KG1 (cell line): ENCODE measurements at places on chromosomes 5 and 9.

- DNase-seq: no peak
Observed at GRCh38 chr5:77305222-77305846, 94.9 kb downstream of the PDE8B start.

DNA sequence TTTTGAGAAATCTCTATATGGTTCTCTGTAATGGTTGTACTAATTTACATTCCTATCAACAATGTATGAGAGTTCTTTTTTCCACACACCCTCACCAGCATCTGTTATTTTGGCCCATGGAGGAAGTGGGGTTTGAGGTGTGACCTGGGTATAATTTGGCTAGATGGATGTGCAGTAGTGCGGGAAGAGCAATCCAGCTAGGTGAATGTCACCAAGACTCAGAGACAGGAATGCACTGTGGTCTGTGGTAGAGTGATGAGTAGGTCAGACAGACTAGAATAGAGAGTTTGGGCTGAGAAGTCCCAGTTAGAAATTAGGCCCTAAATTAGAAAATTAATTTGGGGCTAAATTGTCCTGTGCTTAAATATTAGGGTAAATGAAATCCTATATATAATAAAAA lies 32.8 kb upstream of the PIP5K1B start:
- DNase-seq: no peak

- DNase-seq: no peak
Observed at GRCh38 chr9:128408963-128409431, 11.7 kb upstream of the CERCAM start.

GRCh38 chr5:31939151-31939550 lies 235.0 kb downstream of the GOLPH3 start:
- no peak for DNase-seq

DNA sequence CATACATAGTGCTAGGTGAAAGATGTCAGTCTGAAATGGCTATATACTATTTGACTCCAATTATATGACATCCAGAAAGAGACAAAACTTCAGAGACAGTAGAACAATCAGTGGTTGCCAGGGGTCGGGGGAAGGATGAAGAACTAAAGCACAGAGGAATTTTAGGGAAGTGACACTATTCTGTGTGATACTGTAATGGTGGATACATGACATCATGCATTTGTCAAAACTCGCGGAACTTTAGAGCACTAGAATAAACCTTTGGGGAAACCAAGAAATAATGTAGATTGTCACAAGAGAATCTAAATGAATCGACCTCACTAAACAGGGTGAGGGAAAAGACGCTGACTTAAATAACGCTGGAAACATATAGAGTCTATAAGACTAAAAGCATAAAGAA lies 107.0 kb upstream of the RETREG1 start:
- DNase-seq: no peak

GRCh38 chr5:92822183-92822582 lies 758.8 kb downstream of the NR2F1-AS1 start:
- no peak for DNase-seq

- DNase-seq: no peak
Observed at GRCh38 chr5:30605693-30606268, 587.7 kb upstream of the CDH6 start.

DNA sequence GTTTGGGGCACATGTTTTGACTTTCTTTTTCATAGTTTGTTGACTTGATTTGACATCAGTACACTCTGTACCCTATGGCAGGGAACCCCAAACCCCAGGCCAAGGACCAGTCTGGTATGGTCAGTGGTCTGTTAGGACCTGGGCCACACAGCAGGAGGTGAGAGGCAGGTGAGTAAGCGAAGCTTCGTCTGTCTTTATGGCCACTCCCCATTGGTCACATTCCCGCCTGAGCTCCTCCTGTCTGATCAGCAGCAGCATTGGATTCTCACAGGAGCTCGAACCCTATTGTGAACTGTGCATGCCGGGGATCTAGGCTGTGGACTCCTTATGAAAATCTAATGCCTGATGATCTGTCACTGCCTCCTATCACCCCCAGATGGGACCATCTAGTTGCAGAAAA lies 88.0 kb downstream of the TENT4A start:
- DNase-seq: no peak

- DNase-seq: no peak
Observed at GRCh38 chr5:171435908-171436307, 16.5 kb downstream of the FGF18 start.

DNA sequence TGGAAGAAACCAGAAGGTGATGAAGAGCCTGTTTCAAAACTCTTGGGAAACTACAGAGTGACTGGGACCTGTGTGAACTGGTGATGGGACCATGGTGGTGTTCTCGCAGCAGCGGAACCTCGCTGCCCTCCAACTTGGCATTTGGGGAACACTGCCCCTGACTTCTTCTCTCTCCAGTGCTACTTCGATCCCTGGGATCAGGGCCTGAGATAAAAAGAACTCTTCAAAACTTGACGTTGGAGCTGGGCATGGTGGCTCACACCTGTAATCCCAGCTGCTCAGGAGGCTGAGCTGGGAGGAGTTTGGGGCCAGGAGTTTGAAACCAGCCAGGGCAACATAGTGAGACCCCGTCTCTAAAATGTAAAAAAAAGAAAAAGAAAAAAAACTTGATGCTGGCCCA lies 18.1 kb downstream of the PITX1 start:
- no peak for DNase-seq

GRCh38 chr5:127216898-127217675 lies 73.5 kb upstream of the MEGF10 start:
- no peak for DNase-seq

DNA sequence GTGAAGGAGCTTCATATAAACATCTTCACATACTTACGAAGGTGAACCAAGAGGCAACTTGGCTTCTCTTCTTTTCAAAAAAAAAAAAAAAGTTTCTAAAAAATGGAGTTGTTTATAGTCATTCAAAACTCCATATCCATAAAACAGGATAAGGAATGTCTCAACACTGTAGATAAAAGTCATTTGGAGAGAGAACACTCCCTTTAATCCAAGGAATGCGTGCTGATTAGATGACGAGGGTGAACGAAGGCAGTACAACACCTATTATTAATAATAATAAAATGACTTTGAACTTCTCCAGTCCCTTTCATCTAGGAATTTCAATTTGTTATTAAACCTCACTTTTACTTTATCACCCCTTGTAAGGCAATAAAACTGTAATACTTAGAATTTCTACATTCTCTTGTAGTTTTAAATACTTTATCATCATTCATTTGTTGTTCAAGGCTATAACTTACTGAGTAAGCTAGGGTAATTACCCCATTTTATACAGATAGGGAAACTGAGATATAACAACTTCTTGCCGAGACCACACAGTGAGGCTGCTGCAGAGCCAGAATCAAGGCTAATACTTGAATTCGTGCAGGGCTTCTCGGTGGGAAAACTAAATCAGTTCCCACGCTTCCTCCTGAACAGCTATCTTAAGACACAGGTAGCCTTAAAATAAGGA lies 377.1 kb downstream of the EFNA5 start:
- DNase-seq: no peak

- no peak for DNase-seq
Observed at GRCh38 chr9:112772551-112772950, 22.0 kb downstream of the SNX30 start.

GRCh38 chr9:32918628-32919027 lies 82.8 kb downstream of the APTX start:
- DNase-seq: no peak

GRCh38 chr9:19989213-19989612 lies 200.4 kb upstream of the SLC24A2 start:
- no peak for DNase-seq

DNA sequence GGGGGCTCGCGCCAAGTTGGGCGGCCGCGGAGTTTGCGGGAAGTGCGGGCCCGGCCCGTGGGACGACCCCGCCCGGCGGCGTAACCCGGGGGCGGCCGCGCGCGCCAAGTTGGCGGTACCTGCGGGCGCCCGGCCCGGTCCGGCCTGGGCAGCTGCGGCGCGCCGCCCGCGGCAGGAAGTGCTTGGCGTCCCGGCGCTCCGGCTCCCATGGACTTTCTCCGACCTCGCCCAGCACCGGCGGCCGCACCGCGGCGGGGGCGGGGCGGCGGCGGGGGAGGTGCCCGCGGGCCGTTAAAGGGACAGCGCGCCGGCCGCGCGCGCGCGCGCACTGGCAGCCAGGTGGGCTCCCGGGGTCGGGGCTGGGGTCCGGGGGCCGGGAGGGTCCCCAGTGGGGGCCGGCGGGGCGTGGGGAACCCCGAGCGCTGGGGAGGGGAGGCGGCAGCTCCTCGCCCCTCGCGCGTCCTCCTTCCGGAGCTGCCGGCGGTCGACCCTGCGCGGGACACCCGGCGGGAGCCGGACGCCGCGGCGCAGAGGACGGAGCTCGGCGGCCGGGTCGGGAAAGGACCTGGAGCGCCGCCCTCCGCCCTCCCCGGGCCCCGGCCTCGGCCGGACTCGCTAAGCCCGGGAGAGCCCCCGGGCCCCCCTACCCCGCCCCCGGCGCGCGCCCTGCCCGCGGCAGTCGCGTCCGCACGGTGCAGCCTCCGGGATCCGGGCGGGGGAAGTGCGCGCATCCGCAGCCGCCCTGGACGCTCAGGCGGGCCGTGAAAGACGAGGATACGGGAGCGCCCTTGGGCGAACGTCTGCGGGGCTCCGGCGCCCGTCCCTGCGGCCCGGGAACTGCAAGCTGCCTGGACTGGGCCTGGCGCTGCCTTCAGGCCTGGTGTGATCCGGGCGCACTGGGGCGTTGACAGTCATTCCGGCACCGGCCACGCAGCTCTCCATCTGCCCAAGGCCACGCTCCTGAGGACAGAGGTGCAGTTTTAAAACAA lies at the start of gene NACC2:
Gene NACC2, minus strand, starts transcription at position 220 of the 989 bp plus-strand sequence. CDS start 44,768 bp downstream, outside the sequence.
- no peak for DNase-seq

DNA sequence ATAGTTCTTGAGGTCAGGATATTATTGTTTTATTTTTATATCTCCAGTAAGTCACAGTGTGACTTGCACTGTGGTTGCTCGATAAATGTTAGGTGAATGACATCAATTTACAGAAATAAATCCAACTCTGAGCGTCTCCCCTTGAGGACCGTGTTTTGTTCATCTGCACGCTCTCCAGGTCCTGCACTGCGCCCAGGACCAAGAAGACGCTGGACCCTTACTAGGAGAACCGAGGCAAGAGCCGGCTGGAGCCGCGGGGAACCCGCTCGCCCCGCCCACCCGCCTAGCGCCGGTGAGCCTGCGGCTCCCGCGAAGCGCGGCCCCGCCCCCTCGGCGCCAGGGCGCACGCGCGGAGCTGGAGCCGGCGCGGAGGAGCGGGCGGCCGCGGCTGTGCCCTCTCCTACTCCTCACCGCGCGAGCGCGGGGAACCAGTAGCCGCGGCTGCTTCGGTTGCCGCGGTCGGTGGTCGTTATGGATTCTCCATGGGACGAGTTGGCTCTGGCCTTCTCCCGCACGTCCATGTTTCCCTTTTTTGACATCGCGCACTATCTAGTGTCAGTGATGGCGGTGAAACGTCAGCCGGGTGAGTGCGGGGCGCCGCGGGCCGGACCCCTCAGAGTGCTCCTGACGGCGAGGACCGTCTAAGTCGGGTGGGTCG lies at the start of gene TMEM38B:
Gene TMEM38B, plus strand, starts transcription at position 352 of the 658 bp plus-strand sequence. Its CDS starts 120 bp downstream, at position 472.
- DNase-seq: peak; percentile 73

GRCh38 chr9:132651259-132651658 lies 18.5 kb downstream of the DDX31 start:
- no peak for DNase-seq

- DNase-seq: no peak
Observed at GRCh38 chr5:180114304-180115003, 42.9 kb upstream of the RNF130 start.

- no peak for DNase-seq
Observed at GRCh38 chr5:169181814-169182213, 119.1 kb downstream of the SLIT3 start.

DNA sequence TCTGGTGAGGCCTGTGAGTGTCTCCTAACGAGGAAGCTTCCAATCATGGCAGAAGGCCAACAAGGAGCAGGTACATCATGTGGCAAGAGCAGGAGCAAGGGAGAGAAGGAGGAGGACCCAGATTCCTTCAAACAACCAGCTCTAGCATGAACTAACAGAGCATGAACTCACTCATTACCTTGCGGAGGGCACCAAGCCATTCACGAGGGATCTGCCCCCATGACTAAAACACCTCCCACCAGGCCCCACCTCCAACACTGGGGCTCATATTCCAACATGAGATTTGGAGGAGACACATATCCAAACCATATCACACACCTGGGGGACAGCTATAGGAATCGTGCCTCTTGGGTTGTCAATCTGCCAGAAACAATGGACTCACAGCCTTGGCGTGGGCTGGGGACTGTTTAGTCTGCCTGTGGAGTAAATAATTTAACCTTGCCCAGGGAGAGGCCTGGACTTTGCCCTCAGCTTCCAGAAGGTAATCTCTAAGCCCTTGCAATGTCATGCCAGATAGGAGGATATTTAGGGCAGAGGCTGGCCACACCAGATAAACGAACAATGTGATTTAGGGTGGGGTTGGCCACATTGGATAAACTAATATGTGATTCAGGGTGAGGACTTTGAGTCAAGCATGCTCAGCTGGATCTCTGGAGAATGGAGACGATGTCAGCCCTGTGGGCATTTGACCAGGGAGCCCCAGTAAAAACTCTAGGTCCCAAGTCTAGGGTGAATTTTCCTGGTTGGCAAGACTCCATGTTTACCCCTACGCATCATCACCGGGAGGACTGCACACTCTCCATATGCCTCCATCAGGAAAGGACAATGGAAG lies 13.6 kb upstream of the VDAC1 start:
- no peak for DNase-seq

GRCh38 chr9:137402746-137403145 lies 20.2 kb downstream of the EXD3 start:
- DNase-seq: no peak

DNA sequence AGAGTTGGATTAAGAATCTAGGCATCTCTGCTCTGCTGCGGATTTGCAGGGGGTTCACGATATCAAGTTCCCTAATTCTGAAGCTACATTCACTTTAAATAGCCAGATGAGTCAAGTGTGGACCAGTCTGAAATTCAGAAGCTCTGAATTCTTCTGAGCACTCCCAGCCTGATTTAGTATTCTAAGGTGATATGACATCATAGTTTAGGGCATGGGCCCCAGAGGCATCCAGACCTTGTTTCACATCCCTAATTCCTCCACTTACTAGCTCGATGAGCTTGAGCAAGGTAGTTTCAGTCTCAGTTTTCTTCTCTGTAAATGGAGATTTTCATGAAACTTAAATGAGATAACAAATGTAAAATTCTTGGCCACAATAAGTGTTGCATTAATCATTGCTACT lies 65.2 kb downstream of the TMEM167A start:
- DNase-seq: no peak

DNA sequence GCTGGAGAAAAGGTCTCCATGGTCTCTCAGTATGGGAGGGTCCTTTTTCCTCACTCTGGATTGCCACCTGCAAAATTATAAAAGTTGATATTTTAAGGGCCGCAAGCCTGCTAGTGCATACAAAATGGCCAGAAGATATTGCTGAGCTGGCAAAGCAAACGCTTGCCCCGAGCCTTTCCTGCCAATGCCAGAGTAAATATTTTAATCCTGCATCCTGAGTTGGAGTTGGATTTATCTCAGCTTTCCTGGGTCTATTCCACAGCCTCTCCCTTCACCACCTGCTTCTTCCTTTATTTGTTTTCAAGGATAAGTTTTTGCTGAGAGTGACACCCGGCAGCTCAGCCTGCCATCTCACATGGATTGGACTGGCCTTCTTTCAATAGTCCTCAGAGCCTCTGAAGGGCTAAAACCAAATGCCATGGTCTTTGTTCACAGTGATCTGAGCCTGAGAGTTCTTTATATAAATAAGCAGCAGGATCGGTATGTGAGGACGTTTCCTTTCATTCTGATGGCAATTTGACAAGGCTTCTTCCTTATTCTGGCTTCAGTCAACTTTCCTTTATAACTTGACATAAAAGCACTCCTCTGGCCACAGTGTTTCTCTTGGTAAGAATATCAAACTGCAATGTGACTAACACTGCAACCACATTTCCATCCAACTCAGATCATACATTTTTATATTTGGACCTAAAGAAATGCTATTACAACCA lies 170.1 kb downstream of the ADAMTS12 start:
- DNase-seq: no peak

GRCh38 chr5:133861161-133861737 lies 107.2 kb downstream of the C5orf15 start:
- no peak for DNase-seq
